EL (cell line): ENCODE measurements at places on chromosomes 6 and 20.

DNA sequence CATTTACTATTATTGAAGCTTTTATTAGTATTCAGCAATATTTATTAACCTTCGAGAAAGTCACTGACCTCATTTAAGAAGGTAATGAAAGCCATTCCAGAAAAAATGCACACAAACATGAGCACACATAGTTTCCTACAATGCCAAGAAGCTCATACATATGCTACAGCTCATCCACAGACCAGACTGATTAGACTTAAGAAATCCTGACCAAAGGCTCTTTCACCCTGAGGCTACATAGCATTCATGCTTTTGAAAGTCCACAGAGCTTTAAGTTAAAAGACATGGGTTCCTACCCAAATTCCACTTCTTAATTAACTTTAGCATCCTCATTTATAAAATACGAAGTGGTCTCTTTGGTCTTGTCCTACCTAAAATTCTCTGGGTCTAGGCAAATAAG lies 430.4 kb downstream of the TBC1D32 start:
- peak; percentile 1 for DNase-seq

GRCh38 chr20:63254606-63255384 lies 532 bp upstream of the NKAIN4 start:
- no peak for DNase-seq

DNA sequence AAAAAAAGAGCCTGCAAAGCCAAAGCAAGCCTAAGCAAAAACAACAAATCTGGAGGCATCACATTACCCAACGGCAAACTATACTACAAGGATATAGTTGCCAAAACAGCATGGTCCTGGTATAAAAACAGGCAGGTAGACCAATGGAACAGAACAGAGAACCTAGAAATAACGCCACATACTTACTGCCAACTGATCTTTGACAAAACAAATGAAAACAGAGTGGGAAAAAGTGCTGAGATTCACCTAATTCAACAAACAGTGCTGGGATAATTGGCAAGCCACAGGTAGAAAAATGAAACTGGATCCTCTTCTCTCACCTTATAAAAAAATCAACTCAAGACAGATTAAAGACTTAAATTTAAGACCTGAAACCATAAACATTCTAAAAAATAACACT lies 291.8 kb downstream of the RNGTT start:
- no peak for DNase-seq

- no peak for DNase-seq
These were observed 215.4 kb downstream of the HDGFL1 start for GRCh38 chr6:22784601-22785410.

DNA sequence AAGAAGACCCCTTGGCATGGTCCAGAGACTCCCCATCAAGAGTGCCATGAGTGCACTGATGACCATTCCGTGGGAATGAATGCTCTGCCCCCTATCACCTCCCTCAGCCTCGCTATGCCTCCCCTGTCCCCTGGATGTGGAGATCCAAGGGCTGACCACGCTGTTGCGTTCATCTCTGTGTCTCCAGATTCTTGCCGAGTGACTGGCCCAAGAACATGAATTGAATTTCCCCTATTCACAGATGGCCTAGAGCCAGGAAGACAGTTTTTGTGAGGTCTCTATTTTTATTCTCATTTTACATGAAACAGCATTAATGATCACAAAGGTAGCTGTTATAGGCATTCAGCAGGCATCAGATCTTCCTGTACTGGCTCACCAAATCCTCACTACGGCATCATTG lies 33.6 kb downstream of the MAFB start:
- no peak for DNase-seq
